ENCODE measurements at places on chromosomes 16 and 17.

GRCh38 chr16:84302111-84302954 lies 7.7 kb downstream of the WFDC1 start:
- DNase-seq: no peak

- DNase-seq: no peak
These were observed 1.3 kb downstream of the GJD3 start for GRCh38 chr17:40363111-40363827.

- DNase-seq: no peak
These were observed 81.5 kb downstream of the MYO1D start for GRCh38 chr17:32795339-32795979.

- no peak for DNase-seq
These were observed 37.2 kb upstream of the ENDOV start for GRCh38 chr17:80377798-80378197.

DNA sequence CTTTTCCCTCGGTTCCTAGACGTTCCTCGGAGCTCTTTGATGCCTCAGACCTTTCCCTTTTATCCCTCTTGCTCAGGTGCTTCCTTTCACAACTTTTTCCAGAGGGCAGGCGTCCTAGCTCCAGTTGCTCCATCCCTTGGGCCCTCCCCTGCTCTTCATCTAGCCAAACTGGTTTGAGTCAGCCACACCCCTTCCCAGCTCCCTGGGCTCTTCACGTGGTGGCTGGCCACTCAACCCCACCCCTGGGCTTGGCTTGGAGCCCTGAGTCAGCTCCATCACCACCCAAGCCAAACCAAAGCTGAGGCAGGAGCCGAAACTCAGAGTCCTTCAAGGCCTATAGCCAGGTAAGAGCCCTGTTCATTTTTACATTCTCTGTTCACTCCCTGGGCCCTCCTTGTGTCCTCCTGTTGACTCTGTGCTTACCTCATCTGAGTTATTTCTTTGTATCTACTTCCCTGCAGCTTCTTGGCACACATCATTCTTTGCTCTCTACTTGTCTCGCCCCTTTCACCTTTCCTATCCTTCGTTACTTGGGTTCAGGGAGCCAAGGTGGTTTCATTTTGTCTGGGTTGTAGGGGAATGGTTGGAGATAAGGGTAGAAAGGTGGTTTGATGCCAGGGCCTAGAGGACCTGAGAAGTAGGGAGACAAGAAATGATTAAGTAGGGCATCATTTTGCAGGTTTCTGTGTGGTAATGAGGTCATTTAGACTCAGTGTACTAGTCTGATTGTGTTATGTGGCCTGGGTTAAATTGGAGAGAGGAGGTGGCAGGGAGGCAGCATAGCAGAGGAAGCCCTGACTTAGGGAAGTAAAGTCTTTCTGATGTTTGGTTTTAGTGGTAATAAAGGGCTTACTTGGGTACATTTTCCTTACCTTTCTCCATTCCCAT lies 7.6 kb upstream of the PHKG2 start:
- no peak for DNase-seq

DNA sequence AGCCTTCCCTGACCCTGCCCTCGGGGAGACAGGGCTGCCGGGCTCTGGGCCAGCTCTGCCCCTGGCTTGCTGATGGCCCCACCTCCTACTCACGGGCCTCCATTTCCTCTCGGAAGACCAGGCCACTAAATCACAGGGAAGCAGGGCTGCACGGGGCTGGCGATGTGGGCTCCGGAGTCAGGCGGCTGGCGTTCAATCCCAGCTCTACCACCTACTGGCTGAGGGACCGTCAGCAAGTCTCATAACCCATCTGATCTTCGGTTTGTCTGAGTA lies 113.4 kb downstream of the AMFR start:
- DNase-seq: no peak

GRCh38 chr16:65122724-65123395 lies 997 bp upstream of the CDH11 start:
- DNase-seq: no peak

DNA sequence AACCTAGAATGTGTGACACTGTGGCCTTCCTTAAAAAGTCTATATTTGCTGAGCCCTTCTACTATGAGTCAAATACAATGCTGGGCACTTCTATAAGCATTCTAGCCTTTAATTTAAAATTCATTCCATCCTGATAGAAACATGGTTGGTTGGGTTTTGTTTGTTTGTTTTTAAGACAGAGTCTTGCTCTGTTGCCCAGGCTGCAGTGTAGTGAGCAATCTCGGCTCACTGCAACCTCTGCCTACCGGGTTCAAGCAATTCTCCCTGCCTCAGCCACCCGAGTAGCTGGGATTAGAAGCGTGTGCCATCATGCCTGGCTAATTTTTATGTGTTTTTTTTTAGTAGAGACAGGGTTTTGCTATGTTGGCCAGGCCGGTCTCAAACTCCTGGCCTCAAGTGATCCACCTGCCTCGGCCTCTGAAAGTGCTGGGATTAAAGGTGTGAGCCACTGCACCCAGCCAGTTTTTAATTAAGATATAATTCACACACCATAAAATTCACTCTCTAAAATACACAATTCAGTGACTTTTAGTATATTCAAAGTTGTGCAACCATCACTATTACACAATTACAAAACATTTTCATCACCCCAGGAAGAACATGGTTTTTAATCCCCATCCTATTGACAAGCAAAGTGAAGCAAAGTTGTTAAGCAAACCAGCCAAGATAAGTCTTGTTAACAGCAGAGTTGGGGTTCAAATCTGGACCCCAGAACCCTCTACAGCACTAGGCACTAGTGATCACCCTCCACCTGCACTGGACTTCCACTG lies 42.8 kb downstream of the CMTM4 start:
- DNase-seq: no peak

DNA sequence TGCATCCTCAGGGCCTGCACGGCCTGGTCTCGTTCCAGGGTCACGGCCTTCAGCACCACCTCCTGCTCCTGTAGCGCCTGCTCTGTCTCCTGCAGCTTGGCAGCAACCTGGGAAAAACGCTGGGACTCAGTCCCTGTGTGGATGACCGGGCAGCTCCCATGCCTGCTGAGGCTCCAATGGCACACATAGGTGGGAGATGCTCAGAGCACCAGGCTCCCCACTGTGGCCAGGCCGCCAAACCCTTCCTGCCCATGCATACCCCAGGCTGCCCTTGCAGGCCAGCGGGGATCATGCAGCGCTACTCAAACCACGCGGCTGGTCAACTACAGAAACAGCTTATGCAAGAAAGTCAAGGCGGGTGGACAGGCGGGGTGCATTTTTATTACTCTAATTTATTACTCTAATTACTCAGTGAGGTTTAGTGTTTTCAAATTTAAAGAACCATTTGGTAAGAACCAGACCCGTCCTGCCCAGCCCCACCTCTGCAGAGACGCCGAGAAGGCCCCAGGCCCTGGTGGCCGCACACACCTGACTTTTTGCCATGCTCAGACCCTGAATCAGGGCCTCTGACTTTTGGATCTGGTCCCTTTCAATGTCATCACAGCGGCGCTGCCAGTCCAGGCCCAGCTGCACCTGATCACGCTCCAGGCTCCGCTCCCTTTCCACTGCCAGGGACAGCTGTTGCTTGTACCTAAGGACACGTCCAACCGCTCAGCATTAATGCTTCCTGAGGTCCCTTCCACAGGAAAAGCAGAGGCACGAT lies 34.0 kb downstream of the CCDC57 start:
- no peak for DNase-seq

GRCh38 chr17:7932483-7932891 lies 481 bp downstream of the CNTROB start:
- DNase-seq: no peak

GRCh38 chr16:67229906-67230808 lies 3.2 kb downstream of the TMEM208 start:
- no peak for DNase-seq

GRCh38 chr17:50353600-50354195 lies 7.8 kb downstream of the XYLT2 start:
- no peak for DNase-seq

DNA sequence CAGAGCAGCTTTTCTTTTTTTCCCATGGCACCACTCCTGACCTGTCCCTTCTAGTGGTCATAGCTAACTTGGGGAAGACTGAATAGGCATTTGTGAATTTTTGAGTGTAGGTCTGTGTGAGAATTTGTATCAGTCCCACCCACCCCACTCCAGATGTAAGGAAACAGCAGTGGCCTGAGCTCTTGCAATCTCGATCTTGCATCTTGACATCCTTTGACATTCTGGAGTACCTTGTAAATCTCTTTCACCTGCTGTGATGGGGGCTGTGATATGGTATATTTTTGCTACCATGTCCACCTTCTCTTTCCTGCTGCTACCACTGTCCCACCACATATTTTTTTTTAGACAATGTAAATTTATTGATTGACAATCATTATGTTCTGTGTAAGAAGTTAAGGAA lies 289.3 kb downstream of the MAP2K6 start:
- no peak for DNase-seq

DNA sequence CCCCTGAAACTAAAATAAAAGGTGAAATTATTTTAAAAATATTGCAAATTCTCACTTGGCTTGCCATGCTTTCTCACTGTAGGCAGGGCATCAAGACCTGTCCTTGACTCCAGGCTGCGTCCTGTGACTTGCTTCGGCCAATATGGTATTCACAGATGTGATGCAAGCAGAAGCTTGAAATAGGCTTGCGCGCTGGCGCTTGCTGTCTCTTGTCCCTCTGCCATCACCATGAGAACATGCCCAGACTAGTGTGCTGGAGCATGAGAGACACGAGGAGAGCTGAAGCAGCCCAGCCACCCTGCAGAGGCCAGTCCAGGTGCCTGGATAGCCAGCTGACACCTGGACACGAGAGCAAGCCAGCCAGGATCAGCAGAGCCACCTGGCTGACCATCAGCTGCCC lies 21.8 kb upstream of the ZKSCAN2 start:
- no peak for DNase-seq

DNA sequence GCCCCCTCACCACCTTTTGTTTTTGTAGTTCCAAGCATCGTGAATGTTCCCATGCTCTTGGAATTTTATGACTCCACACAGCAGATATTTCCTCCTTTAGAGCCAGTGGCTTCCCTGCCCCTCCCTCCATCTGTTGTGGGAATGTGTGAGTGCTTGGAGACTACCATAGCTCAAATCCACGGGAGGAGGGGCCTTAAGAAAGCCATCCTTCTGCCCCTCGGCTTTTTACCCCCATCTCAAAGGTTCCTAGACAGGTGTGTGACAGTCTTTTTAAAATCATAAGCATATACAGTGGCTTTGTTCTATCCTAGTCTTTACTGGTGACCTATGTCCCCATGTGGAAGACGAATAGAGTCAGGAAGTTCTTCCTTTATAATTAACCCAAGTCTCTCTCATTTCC lies 47.2 kb downstream of the YPEL2 start:
- no peak for DNase-seq

DNA sequence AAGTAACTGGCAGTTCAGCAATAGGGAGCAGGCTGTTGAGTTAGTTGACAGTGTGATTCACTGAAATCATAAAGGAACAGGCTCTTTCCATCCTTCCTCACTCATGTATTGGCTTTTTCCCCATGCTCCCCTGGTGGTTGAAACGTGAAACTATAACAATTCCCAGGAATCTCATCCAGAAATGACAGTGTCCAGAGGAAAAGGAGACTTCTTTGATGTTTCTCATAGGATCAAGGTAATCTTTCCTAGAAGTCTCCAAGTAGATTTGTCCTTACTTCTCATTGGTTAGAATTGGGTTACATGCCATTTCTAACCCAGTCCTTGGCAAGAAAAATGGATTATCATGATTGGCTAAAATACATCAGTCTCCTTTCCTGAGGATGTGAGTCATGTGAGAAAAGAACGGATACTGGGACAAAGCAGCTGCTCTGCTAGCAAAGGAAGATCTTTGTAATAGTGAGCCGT lies 14.4 kb downstream of the TTC19 start:
- DNase-seq: no peak

DNA sequence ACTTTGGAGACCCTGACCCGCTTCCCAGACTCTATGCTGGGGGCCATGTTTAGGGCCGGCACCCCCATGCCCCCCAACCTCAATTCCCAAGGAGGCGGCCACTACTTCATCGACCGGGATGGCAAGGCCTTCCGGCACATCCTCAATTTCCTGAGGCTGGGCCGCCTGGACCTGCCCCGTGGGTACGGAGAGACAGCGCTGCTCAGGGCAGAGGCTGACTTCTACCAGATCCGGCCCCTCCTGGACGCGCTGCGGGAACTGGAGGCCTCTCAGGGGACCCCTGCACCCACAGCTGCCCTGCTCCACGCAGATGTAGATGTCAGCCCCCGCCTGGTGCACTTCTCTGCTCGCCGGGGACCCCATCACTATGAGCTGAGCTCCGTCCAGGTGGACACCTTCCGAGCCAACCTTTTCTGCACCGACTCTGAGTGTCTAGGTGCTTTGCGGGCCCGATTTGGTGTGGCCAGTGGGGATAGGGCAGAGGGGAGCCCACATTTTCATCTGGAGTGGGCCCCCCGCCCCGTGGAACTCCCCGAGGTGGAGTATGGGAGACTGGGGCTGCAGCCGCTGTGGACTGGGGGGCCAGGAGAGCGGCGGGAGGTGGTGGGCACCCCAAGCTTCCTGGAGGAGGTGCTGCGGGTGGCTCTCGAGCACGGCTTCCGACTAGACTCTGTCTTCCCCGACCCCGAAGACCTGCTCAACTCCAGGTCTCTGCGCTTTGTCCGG lies 1.1 kb downstream of the KCTD11 start:
- DNase-seq: no peak

DNA sequence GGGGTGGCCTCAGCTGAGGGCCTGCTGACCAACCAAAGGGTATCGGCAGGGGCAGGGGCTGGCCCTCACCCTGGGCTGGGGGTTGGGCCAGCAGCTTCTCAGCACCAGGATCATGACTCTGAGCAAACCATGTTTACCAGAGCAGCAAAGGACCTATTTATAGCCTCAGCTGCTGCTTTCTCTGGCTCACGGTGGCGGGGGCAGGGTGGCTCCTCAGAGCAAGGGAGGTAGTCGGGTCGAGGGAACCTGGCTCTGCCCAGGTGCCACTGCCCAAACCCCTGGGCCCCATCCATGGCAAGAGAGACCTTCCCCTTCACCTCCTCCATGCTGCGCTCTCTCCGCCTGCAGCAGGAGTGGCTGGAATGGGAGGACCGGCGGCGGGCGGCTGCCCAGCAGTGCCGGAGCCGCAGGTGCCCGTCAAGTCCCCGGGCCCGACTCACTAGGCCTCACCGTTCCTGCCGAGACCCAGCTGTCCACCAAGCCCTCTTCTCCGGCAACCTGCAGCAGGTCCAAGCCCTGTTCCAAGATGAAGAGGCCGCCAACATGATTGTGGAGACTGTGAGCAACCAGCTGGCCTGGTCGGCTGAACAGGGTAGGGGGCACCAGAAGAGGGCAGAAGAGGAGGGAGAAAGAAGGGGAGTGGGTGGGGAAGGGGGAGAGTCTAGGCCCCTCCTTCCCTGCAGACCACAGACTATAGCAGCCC lies at the start of gene ASB16:
Gene ASB16 (plus strand): TSS at position 206 of the 703 bp plus-strand sequence. CDS start 86 bp downstream, at position 292.
- DNase-seq: no peak

GRCh38 chr16:75861311-75862097 lies 135.2 kb upstream of the CPHXL start:
- no peak for DNase-seq
